ENCODE measurements at places on chromosomes 11 and 22. TPM values are rescaled to one million over a fixed set of nuclear protein-coding genes. Genes with fewer than 3 reads are reported as not detected.

The CCDC116 gene
- total RNA-seq: 0.22 TPM

The OR10A3 gene
- not detected for total RNA-seq

The FGF4 gene
- not detected for total RNA-seq

The ANO9 gene
- 131 TPM for total RNA-seq

The MUC5AC gene
- total RNA-seq: not detected

The LRRC56 gene
- 4.8 TPM for total RNA-seq

The OR5P2 gene
- not detected for total RNA-seq

All from mucosa of descending colon (tissue), 3 donors.